ENCODE measurements at places on chromosomes 13 and 19.

DNA sequence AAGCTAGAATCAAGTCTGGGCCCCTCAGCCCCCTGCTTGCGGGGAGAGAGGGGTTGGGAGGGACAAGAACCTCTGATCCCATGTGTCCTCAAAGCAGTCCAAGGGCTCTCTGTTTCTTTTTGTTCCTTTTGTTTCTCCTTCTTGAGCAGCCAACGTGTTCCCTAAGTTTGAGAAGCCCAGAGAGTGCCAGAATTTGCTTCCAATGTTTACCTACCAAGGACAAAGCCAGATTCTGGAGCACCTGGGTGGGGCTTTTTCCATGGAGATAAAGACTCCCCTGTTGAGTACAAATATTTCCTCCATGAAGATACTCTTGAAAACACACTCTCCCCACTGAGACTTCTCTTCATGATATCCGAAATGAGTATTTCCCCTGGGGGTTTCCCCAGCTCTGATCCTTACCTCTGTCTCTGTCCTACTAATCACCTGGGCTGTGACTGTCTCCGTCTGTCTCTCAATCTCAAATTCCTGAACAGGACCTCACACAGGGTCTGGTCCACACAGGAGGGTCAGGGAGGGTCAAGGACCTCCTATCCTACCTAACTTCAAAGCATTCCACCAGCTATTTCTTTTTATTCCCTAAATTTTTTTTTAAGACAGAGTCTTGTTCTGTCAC is 27.4 kb downstream of the CD177 start:
- DNase-seq, result no peak

- DNase-seq, result no peak
Measured at GRCh38 chr19:11288349-11288748, 7.6 kb upstream of the TSPAN16 start.

DNA sequence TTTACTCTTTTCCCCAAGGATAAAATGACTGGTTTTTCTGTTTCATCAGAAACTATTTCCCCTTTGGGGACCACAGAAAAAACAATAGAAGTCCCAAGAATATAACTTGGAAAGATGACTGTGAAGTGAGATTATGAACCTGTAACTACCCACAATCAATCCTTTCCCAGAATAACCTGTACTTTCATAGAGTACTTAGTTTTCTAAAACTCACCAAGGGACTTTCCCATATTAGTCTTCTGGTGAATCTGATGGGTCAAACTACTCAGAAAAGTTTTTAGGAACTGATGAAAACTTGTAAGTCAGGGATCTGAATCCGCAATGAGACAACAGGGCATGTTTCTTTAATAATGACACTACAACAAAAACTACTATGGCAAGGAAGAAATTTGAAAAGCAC is 62.6 kb downstream of the STK24 start:
- no peak for DNase-seq

DNA sequence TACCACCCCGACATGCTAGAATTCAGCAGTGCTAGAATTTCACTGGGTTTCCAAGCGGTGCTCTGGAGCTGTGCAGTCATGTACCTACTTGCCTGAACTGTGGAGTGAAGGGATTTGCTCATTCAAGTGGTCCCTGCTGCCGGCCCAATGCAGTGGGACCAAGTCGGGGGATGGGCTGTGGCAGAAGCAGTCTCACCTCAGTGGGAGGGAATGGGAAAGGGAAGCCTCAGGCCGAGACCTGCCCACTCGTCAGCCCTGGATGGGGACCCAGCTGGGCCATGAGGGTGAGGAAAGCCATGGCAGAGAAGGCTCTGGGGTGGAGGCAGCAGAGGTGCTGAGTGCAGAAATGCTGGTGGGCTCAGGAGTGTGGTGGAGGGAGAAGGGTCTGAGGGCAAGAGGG is 14.9 kb downstream of the KLHL26 start:
- DNase-seq, result no peak

Measured in omental fat pad (tissue), 4 donors.